ENCODE measurements at places on chromosomes 16 and 17.
A peak's percentile ranks its signal among the peaks of the same experiment; 100 is the strongest.

DNA sequence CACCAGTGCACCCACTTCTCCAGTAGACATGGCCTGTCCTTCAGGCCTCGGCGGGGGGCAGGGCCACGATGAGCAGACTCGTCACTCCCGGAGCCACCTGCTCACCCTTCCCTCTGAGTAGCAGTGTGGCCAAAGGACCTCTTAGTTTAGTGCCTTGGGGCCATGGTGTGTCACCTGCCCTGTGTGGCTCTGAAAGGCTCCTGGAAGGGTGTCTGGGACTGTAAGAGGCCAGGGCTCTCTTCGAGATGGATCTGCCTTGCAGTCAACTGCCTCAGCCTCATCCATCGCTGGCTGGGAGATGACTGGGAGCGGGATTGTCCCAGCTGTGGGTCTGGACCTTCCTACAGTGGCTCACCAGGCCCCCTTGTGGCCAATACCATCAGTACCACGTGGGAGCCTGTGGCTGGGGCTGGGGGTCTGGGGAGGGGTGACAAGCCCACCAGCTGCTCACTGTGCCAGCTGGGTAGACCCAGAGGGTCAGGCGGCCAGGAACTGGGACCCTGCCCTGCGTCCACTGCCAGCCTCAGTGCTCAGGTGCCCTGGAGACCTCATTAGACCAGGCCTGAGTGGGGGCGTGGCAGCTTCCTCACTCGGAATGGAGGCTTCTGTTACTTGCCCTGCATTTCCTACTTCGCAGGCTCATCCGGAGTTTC, 133.4 kb downstream of the OR1D5 start:
- DNase-seq, result peak; percentile 7

GRCh38 chr17:7084088-7084487, 4.0 kb upstream of the CLEC10A start:
- no peak for DNase-seq

- no peak for DNase-seq
Observed at GRCh38 chr16:71867939-71868338, 16.0 kb downstream of the ZNF821 start.

- no peak for DNase-seq
Observed at GRCh38 chr16:58828901-58829545, 94.9 kb upstream of the GOT2 start.

DNA sequence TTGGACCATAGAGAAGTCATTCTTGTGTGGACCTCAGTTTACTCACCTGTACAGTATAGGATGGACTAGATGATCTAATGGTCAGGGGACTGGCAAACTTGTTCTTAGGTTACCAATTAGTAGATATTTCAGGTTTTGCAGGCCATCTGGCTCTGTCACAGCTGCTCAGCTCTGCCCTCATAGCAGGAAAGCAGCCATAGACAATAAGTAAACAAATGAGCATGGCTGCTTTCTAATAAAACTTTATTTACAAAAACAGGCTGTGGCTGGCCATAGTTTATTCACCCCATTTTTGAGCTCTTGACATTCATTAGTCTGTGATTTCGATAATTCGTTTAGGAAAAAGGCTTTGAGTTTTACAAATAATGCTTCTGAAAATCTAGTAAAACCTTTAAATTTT, 12.7 kb downstream of the BPTF start:
- no peak for DNase-seq

DNA sequence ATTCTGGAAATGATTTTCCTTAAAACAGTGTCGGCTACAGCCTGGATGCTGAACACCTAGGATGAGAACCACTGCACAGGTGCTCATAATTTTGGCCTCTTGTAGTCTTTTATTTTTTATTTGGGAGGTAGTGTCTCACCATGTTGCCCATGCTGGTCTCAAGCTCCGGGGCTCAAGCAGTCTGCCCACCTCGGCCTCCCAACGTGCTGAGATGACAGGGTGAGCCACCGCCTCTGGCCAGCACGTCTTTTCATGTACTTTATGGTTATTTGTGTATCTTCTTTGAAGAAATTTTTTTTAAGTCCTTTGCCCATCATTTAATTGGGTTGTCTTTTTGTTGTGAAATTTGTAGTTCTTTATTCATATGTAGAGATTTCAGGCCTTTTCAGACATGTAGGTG, 58.0 kb downstream of the WDR45B start:
- no peak for DNase-seq

GRCh38 chr17:50517504-50518383, 9.5 kb downstream of the MYCBPAP start:
- DNase-seq, result no peak
